ENCODE measurements at places on chromosomes 12 and 14.

DNA sequence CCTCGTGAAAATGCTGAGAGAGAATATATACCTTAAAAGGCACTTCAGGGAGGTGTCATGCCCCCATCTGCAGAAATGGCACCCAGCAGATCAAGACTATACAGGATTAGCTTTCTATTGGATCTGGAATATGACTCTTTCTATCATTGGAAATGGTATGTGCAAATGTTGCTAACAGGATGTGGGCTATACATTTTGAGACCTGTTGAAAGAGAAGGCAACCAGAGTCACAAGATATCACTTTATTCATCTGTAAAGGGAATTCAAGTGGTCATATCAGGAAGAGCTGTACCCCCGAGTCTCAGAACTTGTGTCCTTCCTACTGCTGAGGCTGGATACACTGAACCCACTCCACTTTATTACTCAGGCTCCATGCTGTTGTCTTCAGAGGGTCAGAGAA, 46.1 kb upstream of the FRMD6 start:
- DNase-seq: no peak

DNA sequence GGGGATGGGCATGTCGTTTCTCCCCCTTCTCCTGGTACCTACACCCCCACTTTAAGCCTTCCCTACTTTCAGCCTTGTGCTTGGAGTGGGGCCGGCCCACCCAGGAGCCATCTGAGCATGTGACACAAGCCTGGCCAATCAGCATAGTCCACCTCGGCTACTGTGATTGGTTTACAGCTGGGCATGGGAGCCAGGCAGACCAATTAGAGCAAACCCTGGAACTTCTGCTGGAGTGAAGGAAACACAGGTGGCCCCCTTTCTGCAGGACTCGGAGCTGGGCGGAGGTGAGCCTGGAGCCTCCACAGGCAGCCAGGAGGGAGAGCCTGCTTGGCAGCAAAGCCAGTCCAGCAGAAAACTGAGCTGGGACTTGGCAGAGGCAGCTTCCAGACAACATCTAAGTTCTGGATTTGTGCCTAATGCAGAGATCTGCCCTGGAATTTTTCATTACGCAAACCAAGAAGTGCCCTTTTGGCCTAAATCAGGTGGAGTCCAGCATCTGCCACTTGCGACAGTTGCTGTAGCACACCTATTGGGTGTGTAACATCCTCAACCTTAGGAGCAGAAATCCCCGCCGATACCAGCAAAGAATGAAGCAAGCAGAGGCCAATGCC, 59.5 kb downstream of the SCARB1 start:
- DNase-seq: no peak

GRCh38 chr12:100474617-100475016, 951 bp downstream of the NR1H4 start:
- no peak for DNase-seq

GRCh38 chr14:56193347-56193746, 75.1 kb downstream of the PELI2 start:
- no peak for DNase-seq

Data from T-helper 22 cell (primary cell).